Ascending aorta (tissue), 2 donors: ENCODE measurements at places on chromosomes 1 and 21.

DNA sequence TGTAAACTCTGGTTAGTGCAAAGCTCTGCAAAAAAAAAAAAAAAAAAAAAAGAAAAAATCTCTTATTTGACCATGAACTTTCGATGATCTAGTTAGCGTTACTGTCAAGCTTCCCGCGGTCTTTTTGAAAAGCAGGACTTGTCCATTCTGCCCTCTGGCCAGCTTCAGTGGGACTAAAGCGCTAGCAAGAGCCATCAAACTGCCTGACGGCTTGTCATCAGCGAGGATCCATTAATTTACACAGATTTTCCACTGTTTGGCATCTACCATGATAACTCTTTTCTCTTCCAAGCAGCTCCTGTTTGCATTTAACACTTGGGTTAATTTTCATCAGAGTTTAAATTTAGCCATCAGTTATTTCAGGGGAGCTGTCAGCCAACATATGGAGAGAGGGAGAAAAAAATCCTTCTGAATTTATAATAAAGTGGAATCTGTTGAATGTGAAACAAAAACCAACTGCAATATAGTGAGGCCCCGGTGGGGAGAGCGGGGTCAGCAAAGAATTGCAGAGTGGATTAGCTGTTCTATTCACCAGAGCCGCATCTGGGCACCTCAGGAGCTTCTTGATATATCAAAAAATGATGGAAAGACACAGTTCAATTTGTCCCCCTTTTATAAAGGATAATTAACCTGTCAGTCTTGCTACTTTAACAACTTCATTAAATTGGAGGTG, 298.2 kb downstream of the SPATA17 start:
- no peak for DNase-seq

DNA sequence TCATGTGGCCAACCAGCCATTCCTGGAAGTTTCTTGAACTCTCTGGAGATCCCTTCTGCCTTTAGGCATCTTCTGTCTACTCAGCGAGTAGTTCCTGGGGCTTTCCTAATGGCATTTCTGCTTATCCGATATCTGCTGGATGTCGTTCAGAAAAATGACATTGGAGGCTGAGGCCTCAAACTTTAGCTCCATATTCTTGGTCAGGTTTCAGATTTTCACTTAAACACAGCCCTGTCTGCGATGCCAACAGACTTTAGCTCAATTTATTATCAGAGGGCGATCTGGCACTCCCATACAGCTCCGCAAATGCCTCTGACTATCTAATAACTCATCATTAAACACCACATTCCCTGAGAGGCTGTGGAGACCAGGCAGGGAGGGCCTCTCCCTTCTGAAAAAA, 46.3 kb upstream of the ETS2 start:
- DNase-seq, result no peak

DNA sequence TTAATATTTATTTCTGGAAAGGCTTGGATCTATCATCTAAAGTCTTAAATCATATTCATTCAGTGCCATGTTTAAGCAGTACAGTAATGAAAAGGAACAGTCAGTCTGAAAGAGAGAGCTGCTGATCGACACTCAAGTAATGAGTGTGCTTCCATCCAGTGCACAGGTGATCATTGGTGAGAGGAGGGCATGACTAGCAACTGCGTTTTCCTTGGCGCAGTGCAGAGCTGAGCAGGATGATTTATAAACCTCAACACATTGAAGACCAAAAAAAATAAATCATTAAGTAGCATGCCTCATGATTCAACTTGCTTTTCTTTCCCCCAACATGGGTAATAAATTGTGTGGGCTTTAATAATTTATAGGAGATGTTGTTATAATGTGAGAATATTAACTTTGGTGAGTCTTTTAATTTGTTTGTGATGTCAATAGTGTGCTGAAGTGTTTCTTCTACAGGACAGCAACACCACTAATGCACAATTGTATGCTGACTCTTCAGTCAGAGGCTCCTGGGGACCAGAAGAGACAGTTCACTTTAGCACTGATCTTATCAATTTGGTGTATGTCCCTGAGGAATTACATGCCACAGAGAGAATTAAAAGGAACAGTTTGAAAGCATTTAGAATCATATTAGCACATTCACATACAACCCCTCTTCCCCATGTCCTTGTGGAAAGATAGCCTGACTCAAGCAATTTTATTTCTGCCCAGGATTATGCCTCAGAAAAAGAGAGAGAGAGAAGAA, 199.7 kb upstream of the ADGRL2 start:
- DNase-seq, result no peak

DNA sequence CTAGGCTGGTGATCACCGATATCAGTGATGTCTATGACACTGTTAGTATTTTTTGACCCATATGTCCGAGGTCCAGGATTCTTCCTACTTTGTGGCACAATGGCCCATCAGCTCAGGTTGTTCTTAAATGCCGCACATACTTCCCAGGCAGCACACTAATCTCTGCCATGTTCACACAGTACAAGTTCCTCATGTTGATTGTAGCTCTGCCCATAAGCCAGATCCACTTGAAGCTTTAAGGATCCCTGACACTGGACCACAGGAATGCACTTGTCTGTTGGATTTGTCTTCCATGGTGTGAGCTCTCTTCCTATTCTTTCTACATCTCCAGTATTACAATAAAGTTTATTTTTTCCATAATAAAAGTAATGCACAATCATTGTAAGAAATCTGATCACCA, 69.5 kb downstream of the DDX20 start:
- no peak for DNase-seq

DNA sequence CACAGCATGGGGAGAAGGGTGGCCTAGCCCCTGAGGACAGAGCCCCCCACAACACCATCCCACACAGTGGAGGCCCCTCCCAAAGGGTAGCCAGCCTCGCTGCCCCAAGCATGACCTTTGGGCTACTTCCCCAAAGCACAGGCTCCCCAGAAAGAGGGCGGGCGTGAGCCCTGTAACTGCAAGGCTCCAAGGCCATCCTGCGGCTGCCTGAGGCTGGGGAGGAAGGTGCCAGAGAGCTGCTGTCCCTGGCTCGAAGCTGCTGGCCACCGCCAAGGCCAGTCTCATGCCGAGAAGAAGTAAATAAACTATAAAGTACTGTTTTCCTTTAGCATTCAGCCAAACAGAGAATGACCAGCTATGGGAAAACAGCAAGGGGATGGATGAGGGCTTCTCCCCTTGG, 27.5 kb downstream of the UBASH3A start:
- no peak for DNase-seq

GRCh38 chr1:10140981-10141380, 69.4 kb upstream of the KIF1B start:
- no peak for DNase-seq
